ENCODE measurements at places on chromosomes 3 and 15. TPM values are rescaled to one million over a fixed set of nuclear protein-coding genes. Genes with fewer than 3 reads are reported as not detected.

DNA sequence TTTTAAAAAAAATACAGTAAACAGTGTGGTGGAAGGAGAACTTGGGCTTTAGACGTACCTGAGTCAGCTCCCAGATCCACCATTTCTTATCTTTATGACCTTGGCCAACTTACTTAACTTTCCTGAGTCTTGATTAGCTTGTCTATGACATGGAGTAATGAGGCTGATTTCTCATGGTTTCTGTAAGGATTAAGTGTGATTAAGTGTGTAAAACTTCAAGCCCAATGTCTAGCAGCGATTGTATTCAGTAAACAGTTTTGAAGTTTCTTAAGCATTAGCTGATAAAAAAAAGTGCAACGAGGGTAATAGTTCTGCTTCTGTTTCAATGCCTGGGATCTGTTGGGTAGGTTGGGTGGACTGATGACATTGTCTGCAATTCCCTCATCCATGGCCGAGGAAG is 10.8 kb downstream of the TRPM1 start:
- DNase-seq = no peak

DPPA4 gene
- not detected for polyA plus RNA-seq

- peak; percentile 9 for DNase-seq
Observed at GRCh38 chr3:67384760-67385397, 269.5 kb downstream of the SUCLG2 start.

GRCh38 chr3:76203578-76203977 is 418.2 kb upstream of the ZNF717 start:
- DNase-seq = no peak

GRCh38 chr15:100601163-100601562 is 821 bp downstream of the LINS1 start:
- DNase-seq = no peak

DNA sequence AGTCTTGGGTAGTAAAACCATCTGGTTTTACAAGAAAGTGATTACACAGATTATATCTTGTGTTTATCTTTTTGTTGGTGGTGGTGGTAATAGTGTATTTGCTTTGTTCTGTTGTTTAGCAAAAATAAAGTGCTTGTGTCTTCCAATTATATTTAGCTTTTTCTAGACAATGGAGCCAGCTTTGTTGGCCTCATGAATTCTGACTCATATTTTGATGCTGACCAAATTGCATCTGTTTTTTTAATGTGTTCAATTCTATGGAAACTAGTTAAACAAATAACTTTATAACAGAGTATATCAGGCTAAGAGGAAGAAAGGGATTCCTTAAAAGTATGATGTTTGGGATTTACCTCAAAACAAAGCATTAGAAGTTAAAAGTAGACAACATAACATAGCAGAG is 69.3 kb upstream of the BFSP2 start:
- DNase-seq = no peak

All from heart right ventricle (tissue), 16 donors.